ENCODE measurements at places on chromosomes 5 and 9. TPM values are rescaled to one million over a fixed set of nuclear protein-coding genes. Genes with fewer than 3 reads are reported as not detected.

ESM1 gene
- 188 TPM for total RNA-seq

RANBP3L gene
- total RNA-seq: not detected

FGF18 gene
- not detected for total RNA-seq

ARID3C gene
- total RNA-seq: not detected

IFNK gene
- not detected for total RNA-seq
